Activated CD4-positive, alpha-beta T cell treated with anti-CD3 and anti-CD28 coated beads, Interleukin-2, amount 10 ng/mL, durations not matched to agents 7 days and 5 days (primary cell): ENCODE measurements at places on chromosomes 3 and 15. TPM values are rescaled to one million over a fixed set of nuclear protein-coding genes. Genes with fewer than 3 reads are reported as not detected.

DNA sequence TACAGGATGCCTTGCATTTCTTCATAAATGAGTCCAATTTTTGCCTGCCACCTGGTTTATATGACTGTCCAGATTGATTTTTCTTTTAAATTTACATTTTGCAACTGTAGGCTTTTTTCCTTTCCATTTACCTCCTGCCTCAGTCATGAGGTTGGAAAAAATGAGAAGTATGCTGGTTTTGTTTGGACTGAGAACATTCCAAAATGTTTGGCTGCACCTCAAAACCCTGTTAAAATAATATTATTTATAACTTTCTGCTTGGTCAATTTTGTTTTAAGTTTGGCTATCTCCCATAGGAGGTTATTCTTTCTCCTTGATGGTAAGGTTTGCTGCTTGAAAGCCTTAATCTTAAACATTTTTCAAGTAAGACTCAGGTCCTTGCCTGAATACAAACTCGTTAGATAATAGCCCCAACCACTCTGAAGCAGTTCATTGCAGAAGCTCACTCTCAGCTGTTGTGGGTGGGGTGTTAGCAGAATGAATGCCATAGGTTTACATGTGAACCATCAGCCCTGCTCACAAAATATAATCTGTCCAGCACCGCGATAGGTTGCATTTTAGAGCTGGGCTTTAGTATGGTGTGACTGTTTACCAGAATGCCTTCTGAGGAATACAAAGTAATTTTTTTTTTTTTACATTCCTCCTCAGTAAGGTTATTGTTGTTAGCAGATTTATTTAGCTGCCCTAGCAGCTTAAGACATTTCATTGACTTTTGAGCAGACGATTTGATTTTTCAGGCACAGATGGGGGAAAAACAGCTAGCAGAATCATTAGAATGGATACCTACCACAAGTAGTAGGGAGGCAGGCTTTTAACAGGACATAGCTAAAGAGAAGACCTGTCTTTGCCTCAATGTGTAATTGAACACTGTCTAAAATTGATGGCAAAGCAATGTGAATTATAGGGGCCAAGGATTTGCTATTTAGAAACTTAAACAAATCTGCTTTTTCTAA lies 630.8 kb upstream of the KCNMB2 start:
- DNase-seq = no peak

DNA sequence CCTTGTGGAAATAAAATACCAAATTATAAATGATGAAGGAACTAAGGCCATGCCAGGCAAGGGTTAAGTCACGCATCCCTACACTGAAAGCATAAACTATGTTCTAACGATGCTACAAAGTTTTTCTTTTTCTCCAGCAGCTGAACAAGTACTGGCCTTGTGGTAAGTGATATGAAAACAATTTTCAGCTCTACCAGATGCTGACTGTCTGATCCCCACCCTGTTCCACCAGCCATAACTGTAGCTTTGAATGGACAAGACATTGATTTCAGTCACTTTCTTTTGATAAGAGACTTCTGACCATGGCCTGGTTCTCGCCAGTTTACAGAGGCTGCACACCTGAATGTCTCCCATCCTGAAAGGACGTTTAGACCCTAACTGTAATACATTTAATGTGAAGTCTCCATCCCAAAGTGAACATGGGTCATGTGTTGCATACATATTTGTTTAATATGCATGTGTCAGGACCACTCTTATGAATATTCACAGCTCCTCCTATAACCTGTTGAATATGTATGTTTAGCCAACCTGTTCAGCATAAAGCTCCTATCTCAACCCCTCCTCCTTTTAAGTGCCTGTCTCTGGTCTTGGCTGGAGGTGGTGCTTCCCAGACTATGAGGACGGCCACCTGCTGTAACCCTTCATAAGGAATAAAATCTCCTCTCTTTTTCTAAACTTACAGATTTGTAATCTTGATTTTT lies 33.4 kb downstream of the MASP1 start:
- no peak for DNase-seq

GRCh38 chr3:131714585-131715220 lies 211.9 kb upstream of the MRPL3 start:
- DNase-seq = no peak

- DNase-seq = no peak
These were observed 185.3 kb downstream of the LSAMP start for GRCh38 chr3:116259984-116260383.

GRCh38 chr3:139327861-139328260 lies 16.0 kb upstream of the MRPS22 start:
- DNase-seq = peak; percentile 11

GRCh38 chr3:99425930-99426329 lies 212.5 kb upstream of the COL8A1 start:
- no peak for DNase-seq

Gene GP5
- total RNA-seq = 1.3 TPM

Gene CLDN1
- total RNA-seq = not detected
